Fibroblast of gingiva (primary cell): ENCODE measurements at places on chromosomes 4 and X.

- no peak for DNase-seq
Measured at GRCh38 chr4:15689540-15689939, 7.9 kb downstream of the FAM200B start.

DNA sequence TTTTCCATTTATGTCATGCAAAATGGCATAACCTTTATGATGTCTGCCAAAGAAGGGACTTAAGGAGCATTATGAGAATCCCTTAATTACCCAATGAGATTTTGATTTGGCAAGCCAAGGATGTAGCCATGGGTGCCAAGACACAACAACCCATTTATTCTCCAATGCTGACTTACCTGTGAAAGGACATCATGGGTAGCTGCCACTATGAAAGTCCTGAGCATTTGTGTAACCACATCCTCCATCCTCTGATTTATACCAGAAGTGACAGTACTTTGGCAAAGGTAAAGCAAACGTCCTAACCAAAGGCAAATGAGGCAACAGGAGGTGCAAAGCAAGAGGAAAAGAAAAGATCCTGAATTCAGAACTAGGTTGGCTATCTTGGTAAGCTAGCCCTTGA lies 87.3 kb upstream of the EMCN start:
- DNase-seq, result no peak

DNA sequence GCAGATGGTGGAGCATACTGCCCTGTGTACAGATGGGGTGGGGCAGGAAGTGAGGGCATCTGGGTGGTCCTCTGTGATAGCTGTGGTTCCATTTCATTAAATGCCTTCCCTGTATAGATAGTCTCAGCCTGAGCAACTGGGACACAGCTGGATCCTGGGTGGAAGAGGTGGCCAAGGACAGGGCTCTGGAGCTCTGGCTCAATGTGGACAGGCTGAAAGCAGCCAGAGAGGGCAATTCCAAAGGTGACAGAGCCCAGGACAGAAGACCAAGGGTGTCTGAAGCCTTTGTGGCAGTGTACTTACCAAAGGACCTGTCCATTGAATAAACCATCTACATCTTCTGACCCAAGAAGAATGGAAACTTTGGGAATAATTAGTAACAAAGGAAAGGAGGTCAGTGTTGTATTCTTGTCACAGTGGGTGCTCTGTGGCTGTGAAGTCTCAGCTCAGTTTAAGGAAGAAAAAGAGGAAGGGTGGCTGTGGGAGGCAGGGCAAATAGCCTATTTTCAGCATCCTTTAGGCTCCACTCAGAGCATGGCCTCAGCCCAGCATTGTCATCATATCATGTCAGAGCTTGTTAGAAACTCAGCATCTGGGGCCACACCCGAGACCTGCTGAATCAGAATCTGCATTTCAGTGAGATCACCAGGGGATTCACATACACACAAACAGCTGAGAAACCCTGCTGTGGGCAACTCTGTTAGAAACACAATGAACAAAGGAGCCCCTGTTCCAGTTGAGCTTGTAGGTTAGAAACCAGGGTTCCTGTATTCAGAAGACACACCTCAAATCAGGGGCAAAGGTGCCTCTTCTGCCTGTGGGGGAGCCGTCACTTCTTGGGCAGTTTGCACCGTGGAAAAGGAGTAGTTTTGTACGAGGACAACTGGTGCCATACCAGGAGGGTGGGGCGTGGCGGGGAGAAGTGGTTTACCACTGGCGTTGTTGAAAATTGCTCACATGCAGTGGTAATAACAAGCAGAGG lies 168.6 kb downstream of the PTTG2 start:
- no peak for DNase-seq

- DNase-seq, result no peak
Measured at GRCh38 chrX:155148724-155149537, 67.3 kb upstream of the VBP1 start.

- no peak for DNase-seq
Measured at GRCh38 chrX:71604141-71604540, 14.2 kb downstream of the CXCR3 start.

GRCh38 chr4:26891867-26892266 lies 31.2 kb downstream of the STIM2 start:
- DNase-seq, result no peak

- no peak for DNase-seq
Measured at GRCh38 chrX:12906046-12906761, at the start of gene TLR8. Gene TLR8, plus strand, starts transcription at chrX:12906620. Its CDS starts 87 bp downstream, at chrX:12906707.

DNA sequence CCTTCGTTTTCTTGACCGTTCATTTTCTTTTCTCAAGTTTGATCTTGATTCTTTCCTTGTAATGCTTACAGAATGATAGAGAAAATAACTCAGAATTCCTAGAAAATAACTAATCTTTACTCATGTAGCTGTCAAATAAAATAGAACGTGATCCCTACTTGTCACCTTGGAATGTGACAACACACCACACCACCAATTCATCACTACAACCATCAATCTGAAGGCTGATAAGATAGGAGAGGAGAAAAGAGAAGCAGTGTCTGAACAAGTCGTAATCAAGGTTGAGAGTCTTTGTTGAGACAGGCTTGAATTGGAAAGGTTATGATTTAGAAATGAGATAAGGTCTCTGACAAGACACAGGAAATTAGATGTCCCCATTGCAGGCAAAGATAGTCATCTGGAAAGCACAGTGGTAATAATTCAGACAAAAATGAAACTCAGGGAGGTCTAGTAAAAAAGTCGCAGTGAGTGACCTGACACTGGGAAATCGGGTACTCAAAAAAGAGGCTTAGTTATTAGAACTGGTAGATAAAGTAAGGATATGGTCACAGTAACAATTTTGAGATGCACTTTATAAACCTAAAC lies 456.2 kb downstream of the FAT4 start:
- no peak for DNase-seq

GRCh38 chr4:101954351-101954750 lies 163.8 kb downstream of the BANK1 start:
- no peak for DNase-seq

GRCh38 chr4:176919631-176920030 lies 126.9 kb upstream of the VEGFC start:
- DNase-seq, result no peak

DNA sequence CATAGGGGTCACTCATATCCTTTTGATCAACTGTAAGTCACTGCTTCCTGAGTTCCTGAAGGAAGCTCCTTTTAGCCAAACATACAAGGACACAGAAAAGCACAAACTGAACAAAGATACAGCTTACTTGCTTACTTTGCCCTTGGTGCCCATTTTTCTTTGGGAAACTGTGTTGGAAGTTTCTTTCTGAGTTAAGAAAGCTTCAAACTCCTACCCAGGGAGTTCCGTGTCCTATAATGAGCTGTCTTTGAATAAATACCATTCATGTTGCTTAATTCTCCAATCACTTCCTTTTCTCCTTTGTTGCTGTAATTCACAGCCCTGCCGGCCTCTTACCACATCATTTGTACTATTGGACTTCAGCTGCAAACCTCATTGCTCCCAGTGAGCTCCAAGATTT lies at the start of gene ADH4:
ADH4 (minus strand) TSS at position 228 of the 400 bp plus-strand sequence; CDS start at position 153, 75 bp downstream.
- peak; percentile 44 for DNase-seq

DNA sequence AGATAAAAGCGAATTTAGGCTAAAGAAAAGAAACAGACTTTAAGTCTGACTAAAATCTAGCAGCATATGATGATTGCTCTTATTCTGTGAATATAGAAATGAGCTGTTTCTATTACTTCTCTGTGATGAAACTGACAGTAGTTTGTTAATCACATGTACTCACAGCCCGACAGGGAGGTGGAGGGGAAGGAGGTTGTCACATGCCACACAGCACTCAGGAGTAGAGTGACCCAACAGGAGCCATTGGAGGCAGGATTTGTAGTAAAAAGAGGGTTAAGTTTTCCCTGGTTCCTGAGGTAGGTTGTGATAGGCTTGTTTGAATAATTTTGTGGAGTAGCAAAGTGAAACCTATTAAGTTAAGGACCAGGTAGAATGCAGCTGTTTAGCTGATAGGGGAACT lies 495.9 kb downstream of the CENPC start:
- DNase-seq, result no peak

DNA sequence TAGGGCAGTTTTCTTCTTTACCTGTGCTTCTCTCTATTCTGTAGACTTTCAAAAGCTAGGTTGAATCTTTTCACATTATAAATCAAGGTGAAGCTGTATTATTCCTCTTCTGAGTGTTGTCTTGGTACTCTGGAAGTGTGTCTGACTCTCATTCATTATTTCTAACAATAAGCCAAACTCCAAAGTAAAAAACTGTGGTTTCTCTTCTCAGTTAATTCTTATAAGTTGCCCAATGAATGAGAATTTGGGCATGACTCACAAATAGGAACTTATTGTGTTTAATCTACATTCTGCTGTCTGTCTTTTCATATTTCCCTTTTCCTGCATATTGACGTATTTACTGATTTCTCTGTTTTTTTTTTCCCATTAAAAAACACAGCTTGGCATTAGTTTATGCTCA lies 714.5 kb downstream of the CCSER1 start:
- DNase-seq, result no peak

DNA sequence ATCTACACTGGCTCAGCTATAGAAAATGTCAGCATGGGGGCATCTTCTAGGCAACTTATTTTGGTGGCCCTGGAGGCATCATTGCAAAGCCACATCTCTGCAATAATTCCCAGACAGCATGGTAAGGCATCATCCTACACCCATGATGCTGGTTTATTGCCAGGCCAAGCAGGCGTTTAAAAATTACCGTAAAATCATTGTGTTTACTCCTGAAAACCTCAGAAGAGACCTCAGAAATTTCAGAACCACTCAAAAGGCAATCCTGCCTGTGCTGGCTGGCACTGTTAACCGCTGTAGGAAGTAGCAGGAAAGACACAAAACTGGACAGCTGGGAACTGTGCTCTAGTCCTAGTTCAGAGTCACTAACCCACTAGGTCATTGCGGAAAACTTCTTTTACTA lies 63.2 kb downstream of the MID1 start:
- no peak for DNase-seq

DNA sequence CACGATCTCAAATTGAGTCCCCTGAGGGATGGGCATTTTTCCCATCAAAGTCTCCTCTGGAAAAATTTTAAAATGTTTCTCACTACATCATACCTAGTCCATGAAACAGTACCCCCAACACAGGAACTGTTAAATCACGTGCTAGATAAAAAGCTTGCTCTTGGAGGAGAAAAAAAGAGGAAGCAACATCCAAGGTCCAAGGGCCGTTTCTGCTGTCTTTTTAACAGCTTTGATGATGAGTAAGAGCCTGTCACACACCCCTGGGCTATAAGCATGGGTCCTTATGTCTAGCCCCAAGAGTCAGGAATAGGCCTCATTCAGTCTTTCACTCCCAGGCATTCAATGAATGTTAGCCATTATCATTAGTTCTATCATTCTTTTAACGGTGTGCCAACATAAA lies 128.9 kb downstream of the SH3KBP1 start:
- no peak for DNase-seq

GRCh38 chr4:68193194-68193593 lies 52.3 kb downstream of the TMPRSS11B start:
- DNase-seq, result no peak

- peak; percentile 18 for DNase-seq
Measured at GRCh38 chr4:41024556-41025491, 189.5 kb downstream of the APBB2 start.

GRCh38 chrX:111490688-111491087 lies 20.8 kb upstream of the SERTM2 start:
- no peak for DNase-seq

- DNase-seq, result no peak
Measured at GRCh38 chr4:57633212-57633859, 523.2 kb upstream of the IGFBP7 start.

DNA sequence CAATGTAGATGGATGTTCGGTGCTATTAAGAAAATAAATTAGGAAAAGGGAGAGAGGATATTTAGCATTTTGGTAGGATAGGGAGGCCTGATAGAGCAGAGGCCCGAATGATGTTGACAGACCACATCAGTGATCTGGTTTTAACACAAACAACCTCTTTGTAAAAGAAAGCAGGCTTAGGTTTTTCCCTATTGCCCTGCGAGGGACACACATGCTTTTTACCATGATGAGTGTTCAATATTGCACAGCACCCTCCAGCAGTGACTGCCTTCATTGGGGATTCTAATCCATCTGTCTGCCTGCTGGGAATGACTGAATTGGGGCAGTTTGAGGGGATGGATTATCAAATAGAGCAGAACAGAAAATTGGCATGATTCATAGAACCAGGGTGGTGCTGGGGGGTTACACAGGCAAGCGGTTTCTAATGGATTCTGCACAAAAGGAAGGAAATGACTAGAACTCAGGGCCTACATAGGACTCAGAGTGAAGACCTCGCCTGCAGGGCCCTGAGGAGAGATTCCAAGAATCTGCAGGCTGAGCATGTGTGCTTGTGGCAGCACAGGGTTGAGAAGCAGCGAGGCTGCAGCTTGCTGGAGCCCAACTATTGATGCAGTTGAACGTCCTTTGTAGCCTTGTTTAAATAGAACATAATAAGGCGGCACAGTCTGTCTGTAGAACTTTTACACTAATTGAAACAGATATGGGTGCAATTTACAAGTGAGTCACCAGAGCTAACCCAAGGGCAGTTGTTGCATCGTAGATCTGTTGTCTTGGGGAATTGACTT lies 58.0 kb downstream of the RHOH start:
- DNase-seq, result peak; percentile 77

GRCh38 chrX:19864736-19865135 lies 22.7 kb downstream of the SH3KBP1 start:
- no peak for DNase-seq

DNA sequence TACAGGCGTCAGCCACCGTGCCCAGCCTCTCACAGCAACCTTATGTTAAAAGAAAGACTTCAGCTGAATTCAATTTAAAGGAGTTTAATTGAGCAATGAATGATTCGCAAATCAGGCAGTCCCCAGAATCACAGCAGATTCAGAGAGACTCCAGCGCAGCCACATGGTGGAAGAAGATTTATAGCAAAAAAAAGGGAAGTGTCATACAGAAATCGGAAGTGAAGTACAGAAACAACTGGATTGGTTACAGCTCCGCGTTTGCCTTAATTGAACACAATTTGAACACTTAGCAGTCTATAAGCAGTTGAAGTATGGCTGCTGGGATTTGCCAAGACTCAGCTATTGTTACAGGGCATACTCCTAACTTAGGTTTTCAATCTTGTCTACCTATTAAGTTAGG lies 19.8 kb downstream of the CENPVL3 start:
- no peak for DNase-seq

GRCh38 chr4:137659431-137659830 lies 127.1 kb upstream of the PCDH18 start:
- DNase-seq, result peak; percentile 63

GRCh38 chr4:139209470-139210063 lies 32.5 kb upstream of the ELF2 start:
- DNase-seq, result no peak

GRCh38 chrX:38929966-38930421 lies 128.7 kb downstream of the MID1IP1 start:
- peak; percentile 42 for DNase-seq

DNA sequence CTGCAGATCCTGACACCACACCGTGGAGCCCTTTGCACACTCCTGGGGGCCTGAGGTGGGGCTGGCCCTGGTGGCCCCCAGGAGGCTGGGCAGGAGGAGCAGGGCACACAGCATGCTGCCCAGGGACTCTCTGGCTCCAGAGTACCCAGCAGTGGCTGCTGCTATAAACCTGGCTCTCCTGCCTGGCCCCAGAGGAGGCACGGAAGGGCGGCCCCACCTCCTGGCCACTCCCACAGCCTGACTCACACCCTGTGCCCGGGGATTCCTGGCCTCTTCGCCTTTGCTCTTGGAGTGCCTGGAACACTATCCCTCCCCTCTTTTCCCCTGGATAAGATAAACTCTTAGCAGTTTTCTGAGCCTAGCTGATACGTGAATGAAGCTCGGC lies at the start of gene PSAPL1:
PSAPL1 (minus strand) TSS at position 165 of the 385 bp plus-strand sequence; CDS start at position 114, 51 bp downstream.
- no peak for DNase-seq
